ENCODE measurements at places on chromosomes 16 and 17.
A peak's percentile ranks its signal among the peaks of the same experiment; 100 is the strongest.

GRCh38 chr16:81671738-81672597, 107.1 kb upstream of the PLCG2 start:
- DNase-seq = no peak

DNA sequence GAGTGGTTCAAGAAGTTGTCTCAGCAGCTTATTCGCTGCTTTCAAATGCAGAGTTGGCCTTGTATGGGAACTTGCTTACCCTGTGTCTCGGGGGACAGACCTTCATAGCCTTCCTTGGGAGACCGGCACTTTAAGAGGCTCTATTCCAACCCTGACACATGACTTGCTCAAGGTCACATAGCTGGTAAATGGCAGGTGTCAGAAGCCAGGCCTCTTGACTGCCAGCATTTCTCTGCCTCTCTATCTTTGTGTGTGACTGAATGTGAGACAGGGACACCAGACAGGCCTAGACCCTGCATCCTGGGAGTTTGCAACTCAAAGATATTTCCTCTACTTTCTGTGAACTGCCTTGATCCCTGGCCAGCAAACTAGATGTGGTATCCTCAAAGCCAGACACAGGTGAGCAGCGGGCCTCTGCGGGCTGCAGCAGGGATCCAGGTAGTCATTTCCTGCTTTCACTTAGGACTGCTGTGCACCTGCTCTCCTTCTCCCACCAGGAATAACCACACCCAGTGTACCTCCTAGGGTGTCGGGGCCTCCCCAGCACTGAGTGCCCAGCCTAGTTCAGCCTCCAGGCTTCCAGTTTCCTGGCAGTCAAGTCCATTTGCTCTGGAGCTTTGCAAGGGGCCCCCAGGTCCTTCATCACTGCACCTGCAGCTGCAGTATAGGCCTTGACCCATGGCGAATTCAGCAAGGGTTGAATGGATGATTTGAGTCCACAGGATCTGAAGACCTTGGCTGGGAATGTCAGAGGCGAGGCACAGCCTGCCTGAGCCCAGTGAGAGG, 116.6 kb upstream of the TNRC6C start:
- no peak for DNase-seq

- DNase-seq = no peak
Measured at GRCh38 chr17:39995438-39995837, 14.8 kb downstream of the PSMD3 start.

- DNase-seq = no peak
Measured at GRCh38 chr17:28759256-28759865, 15.6 kb downstream of the TRAF4 start.

GRCh38 chr17:16975744-16976625, 4.1 kb upstream of the TNFRSF13B start:
- no peak for DNase-seq

DNA sequence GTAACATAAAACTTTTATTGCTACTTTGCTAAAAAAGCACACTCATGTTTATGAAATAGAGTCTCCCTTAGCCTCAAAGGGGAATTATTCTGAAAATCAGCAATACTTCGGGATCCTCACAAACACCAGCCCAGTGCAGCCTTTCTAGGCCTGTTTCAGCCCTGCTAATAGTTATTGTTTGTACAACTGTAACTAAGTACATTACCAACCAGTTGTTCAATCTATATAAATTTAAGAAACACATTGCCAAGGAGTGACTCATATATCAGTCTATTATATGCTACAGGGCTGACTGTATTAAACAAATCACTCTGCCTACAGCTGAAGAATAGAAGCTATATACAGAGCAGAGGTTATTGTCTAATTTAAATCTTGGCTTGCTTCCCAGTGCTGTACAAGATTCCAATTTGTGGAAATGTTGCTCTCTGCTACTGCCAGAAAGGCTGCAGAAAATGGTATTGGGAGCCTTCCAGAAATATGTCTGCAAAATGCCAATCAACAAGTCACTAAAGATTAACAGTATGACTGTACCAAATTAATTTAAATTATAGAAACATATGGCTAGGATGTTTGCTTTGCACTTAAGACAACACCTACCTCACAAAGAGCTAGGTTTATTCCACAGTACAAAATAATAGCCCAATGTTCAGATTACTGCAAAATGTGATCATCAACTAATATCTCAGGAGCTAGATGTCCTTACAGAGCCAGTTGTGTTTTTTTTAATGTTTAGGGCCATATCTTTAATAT, 49.7 kb downstream of the TOX3 start:
- peak; percentile 69 for DNase-seq

- DNase-seq = no peak
Measured at GRCh38 chr17:42163113-42163512, 8.3 kb upstream of the RAB5C start.

DNA sequence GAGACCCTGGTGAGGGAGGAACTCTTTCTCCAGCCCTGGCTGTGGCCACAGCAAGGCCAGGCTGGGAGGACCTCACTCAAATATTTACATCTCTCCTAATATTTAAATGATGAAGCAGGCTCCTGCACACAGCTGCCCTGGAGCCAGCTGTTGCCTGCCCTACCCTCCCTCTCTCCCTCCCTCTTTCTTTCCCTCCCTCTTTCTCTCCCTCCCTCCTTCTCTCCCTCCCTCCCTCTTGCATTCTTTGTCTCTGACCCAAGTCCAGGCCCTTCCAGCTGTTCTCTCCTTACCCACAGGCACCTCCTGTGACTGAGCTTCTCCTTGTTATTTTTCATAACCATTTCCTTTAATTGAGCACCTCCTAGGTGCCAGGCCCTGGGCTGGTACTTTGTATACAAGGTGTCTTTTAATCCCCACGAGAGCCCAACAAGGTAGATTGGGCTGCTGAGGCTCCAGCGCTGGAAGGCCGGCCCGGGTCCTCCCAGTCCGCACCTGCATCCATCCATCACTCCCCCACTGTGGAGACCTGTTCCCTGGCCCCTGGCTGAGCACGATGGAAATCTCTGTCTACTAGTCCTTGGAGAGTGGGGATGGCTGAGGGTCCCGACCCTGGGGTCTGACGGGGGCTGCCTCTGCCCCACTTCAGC, 242.3 kb downstream of the SEC14L1 start:
- no peak for DNase-seq

- DNase-seq = no peak
Measured at GRCh38 chr17:73410586-73411312, 98.9 kb upstream of the CDC42EP4 start.

GRCh38 chr16:28932339-28933141, 769 bp downstream of the CD19 start:
- no peak for DNase-seq

- DNase-seq = no peak
Measured at GRCh38 chr17:67574658-67575293, 143.0 kb upstream of the NOL11 start.

GRCh38 chr16:69762814-69763598, 874 bp downstream of the WWP2 start:
- peak; percentile 37 for DNase-seq

DNA sequence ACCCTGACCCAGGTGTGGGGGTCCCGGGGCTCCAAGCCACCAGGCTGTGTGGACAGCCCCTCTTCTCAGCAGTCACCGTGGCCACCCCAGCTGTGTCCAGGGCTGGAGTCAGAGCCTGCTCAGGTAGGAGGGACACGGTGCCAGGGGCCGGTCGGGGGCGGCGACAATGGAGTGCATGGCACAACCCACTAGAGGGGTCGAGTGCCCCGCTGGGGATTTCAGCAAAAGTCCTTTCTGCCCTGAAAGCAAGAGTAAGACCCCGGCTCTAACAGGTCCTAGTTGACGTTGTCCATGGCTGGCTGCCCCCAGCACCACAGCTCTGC, 11.3 kb downstream of the UTS2R start:
- no peak for DNase-seq

DNA sequence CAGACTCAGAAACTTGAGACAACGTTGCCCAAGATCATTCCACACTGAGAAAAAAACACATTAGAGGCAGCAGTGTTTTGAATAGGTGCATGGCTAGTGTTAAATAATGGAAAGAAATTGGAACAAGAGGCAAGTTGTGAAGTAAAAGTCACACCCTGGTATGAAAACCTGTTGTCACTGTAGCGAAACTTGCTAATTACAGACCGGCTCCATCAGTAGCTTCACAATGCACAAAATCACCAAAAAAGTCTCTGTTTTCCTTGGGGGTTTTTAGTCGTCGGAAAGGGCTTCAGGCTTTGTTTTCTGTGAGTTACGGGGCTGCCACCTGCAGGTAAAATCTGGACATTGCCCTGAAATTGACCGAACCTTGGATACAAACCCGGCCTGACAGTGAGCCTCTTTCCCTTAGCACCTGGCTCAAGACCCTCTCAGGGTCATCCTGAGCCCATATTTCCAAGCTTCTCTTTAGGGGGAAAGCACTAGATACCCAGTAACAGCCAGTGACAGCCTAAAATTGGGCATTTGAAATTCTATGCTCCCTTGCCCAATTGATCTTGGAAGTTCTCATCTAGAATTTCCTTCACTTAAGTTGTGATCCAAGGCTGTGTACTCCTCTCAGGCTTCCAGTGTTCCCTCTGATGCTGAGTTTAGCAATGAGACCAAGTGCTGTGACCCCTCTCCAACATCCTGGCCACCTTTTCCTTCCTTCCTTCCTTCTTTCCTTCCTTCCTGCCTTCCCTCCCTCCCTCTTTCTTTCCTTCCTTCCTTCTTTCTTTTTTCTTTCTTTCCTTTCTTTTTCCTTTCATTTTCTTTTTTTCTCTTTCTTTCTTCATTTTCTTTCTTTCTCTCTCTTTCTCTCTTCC, 7.2 kb upstream of the GRB2 start:
- DNase-seq = peak; percentile 82

GRCh38 chr16:3980253-3981111, 100.0 kb upstream of the CREBBP start:
- no peak for DNase-seq

DNA sequence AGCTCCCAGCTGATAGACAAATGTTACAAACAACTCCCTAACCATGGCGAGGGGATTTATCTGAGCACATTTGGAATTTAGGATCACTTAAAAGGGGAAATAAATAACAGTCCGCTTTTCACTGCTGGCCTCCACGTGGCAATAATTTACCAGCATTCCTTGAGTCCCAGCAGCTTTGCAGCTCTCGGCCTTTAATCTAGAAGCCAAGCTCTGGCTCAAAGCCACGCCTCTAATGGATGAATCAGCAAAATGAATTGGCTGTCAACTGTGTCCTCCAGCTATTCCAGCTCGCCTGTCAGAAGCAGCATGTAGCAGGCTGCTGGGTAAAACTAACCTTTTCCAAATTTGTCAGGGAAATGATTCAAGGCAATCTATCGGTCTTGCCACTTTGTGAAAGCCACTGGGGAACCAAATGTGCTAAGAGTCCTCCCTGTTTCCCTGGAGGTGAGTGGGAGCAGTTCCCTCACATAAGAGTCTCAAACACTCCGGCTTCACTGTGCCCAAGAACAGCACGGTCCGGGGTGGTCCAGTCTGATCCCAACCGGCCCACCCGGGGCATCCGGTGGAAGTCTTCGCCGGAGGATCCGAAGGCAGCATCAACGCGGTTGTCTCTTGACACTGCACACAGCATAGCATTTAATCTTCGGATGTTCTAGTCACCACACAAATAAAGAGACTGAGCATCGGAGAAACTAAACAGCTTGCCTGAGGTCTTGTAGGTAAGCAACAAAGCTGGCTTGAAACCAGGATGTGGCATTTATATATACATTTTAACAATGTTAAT, 143.3 kb downstream of the PARN start:
- DNase-seq = peak; percentile 94

DNA sequence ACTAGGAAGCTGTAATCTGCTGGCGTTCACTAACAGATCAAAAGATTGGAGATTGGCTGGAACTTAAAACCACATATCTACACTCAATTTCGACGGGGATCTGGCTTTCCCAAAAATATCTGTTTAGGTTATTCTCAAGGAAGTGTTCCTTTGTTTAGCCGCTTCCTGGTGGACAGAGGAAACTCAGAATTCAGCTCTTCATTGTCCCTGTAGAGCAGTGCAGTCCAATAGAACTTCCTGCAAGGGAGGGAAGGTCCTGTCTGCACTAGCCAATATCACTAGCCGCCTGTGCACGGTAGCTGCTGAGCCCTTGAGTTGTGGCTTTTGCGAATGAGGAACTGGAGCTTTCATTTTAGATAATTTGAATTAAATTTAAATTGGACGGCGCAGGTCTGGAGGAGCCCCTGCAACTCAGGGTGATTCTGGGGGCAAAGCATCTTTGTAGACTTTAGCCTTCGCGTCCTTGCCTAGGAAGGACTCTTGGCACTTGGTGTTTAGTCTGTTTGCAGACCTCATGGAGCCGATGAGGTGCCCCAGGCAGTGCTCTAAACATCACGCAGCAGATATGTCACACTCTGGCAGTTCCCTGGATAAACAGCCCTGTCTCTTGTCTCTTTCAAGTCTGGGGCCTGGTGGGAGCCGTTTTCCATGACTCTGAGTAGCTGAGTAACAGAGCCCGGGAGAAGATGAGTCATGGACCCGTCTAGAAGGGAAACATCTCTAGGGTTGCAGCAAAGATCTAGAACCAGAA, 122.2 kb downstream of the CCDC182 start:
- DNase-seq = no peak

DNA sequence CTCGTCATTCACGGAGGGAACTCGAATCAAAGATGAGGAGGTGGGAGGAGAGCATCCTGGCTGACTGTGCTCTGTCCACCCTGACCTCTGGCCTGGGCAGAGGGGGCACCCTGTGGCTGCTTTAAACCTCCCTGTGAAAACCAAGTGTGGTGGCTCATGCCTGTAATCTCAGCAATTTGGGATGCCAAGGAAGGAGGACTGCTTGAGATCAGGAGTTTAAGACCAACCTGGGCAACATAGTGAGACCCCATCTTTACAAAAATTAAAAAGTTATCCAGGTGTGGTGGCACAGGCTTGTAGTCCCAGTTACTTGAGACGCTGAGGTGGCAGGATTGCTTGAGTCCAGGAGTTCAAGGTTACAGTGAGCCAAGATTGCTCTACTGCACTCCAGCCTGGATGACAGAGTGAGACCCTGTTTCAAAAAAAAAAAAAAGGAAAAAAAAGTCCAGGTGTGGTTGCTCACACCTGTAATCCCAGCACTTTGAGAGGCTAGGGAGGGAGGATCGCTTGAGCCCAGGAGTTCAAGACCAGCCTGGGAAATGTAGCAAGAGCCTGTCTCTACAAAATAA, 5.8 kb upstream of the CDK3 start:
- DNase-seq = no peak

DNA sequence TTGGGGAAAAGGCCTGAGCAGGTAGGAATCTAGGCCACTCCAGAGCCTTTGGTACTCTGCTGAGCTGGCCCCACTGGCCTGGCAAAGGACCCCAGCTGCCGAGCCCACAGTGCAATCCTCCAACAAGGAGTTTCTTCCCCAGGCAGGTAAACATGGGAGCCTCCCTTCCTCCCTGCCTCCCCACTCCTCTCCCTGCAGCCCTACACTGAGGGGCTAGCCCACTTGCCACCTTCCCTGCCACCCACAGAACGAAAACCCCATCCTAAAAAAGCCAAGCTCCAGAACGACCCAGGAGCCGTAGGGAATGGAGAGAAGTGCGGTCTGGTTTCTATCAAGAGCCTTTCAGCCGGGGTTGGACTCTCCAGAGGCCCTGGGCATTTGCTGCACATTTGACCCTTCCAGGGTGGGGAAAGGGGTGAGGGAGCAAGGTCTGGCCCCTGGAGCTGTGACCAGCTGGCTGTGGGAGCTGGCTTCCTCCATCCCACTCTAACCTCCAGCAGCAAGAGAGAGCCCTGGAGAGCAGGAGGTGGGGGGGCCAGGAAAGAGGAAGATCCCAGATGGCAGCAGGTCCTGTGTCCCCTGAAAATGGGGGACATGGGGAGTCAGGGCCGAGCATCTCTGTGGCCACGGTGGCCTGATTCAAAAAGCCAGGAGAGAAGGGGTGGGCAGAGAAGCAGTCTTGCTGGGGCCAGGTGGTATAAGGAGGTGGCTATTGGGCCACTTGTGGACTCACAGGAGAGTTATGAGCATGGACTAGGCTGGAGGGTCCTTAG, 1.3 kb downstream of the HID1 start:
- DNase-seq = no peak

All from pons (tissue), 1 donor.